ENCODE measurements at places on chromosomes 7 and 10. TPM values are rescaled to one million over a fixed set of nuclear protein-coding genes. Genes with fewer than 3 reads are reported as not detected.
A peak's percentile ranks its signal among the peaks of the same experiment; 100 is the strongest.

DNA sequence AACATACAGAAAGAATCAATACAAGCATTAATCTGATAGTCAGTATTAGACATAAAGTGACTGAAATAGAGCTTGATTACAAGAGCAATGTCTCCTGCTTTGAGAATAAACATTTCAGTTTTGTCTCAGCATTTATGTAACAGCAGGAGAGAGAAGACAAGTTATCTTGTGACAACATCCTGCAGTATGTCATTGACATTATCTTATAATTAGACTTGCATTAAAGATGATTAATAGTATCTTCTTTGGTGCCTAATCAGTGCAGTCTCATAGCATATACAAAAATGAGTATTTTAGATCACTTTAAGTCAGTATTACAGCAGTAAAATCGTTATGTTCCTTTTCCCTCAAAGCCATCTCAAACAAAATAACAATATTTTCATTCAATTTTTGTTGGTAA is 436.1 kb upstream of the ETV1 start:
- no peak for DNase-seq

- DNase-seq: peak; percentile 45
These were observed 185.9 kb downstream of the RAB11FIP2 start for GRCh38 chr10:117860823-117861222.

GRCh38 chr10:124324451-124324850 is 94.3 kb downstream of the OAT start:
- no peak for DNase-seq

- DNase-seq: no peak
These were observed 544.8 kb downstream of the CNTNAP2 start for GRCh38 chr7:146661435-146661834.

DNA sequence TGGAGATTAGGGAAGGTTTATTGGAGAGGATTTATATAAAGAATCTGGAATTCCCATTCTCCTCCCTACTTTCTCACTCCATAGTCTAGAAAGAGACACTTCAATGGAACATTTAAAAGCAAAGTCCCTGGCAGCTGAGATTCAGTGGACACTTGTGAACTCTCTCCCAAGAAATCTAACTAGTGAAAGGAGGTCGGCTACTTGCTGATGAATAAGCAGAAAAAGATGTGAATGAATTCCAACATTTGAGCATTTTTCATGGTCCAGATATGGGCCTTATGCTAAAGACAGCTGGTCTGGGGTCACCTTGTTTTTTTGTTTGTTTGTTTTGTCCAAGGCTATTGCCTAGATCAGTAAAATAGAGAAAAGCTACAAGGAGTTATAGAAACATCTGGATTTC is 141.1 kb upstream of the LRRTM3 start:
- no peak for DNase-seq

DNA sequence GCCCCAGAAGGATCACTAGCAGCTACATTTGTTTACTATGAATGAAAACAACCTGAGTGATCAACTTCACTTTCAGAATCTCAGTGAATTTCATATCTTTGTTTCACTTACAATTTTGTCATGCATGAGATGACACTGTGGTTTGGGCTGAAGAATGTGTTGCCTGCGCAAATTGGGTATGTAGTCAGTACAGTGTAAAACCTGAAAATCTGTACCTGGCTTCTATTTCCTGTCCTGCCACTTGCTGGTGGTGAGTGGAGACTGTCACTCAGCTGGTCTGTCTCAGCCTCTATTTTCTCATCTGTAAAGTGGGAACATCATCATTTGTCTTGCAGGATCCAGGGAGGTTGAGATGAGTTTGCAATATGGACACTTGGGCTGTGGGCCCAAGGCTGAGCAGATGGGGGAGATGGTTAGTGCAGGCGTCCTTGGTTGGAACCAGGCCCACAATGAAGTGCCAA is 118.0 kb downstream of the WDFY4 start:
- no peak for DNase-seq

GRCh38 chr10:13376297-13376696 is 28.2 kb upstream of the SEPHS1 start:
- no peak for DNase-seq

Gene PSMA2
- 214 TPM for total RNA-seq

DNA sequence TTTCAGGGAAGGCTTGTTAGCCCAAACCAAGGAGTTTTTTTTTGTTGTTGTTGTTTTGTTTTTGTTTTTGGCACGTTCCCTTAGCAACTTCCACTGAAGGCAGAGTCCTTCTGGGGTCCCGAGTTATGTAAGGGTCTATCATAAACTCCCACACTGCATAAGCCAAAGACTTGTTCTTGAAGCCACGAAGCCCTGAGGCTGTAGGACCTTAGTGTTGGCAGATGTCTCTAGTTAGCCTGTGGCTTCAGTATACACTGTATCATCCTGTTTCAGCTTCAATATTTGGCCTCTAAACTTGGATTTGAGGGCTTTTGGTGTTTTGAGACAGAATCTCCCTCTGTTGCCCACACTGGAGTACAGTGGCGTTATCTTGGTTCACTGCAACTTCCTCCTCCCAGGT is 13.6 kb downstream of the KPNA7 start:
- no peak for DNase-seq

DNA sequence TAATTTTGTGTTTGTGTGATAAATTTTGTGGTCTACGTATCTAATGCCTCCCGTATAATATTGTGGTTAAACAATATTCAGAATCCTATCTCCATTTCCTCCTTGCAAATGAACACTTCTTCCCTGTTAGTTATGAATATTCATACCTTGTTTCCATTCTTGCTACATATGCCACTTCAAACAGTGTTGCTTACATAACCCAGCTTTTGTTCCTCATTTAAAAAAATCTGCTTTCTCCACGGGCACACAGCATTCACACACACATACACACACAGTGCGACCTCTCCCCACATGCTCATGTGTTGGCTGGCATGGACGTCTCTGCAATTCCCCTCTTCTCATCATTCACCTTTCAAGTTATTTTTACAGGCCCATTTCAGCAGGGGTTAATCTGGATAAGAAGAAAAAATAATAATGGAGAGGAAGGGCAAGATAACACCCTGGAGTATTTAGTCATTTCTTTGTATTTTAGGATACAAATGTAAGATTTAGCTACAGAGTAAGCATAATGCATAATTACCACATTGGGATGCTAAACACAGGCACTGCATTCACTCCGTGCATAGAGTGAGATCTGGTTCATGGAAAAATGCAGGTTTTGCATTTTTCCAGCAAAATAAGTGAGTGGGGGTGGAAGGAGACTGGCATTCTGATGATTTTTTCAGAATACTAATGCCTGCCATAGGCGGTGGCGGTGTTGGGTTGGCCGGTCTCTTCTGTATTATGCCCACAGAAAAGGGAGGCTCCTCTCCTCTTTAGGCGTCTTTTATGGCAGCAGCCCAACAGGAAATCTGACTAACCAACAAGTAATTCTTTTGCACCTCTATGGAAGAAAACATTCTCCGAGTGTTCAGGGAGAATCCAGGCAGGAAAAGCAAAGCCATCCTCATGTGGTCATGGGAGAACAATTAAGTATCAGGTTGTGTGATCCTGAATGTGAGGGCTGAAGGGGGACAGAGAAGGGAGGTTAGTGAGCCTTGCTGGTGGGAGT is 31.7 kb upstream of the ELMO1 start:
- no peak for DNase-seq

DNA sequence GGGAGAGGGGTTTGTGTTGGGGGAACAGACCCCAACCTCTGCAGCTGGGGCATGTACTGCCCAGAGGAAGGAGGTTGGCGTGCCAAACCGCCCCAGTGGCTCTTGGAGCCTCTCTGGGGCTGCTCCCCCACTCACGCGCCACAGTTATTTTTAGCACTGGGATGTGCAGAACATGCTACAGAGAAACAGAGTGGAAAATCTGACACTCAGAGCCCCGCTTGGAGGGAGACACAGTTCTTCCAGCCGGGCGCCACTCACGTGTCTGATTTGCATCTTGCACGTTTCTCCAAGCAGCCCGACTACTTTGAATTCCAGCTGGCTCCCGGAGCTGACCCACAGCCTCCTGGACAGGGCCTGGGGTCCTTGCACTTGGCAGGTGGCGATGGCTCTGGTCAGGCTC is 182.0 kb downstream of the RPS24 start:
- DNase-seq: no peak

Gene HOXA10
- total RNA-seq: not detected

- DNase-seq: no peak
These were observed 25.6 kb downstream of the COL1A2 start for GRCh38 chr7:94420328-94420727.

DNA sequence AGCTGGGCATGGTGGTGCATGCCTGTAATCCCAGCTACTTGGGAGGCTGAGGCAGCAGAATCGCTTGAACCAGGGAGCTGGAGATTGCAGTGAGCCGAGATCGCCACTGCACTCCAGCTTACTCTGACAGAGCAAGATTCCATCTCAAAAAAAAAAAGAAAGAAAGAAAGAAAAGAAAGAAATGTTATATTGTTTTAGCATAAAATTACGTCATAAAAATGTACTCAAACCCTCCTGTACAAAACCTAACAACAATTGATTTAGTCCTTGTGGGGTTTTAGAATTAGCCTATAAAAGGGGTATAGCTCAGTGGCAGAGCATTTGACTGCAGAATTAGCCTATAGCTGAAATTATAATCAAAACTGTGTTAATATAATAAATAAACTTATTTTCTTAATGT is 27.9 kb downstream of the PIK3AP1 start:
- no peak for DNase-seq

Gene WNT8B
- 1.9 TPM for total RNA-seq

GRCh38 chr10:24552346-24553016 is 171.2 kb downstream of the ARHGAP21 start:
- DNase-seq: peak; percentile 98

DNA sequence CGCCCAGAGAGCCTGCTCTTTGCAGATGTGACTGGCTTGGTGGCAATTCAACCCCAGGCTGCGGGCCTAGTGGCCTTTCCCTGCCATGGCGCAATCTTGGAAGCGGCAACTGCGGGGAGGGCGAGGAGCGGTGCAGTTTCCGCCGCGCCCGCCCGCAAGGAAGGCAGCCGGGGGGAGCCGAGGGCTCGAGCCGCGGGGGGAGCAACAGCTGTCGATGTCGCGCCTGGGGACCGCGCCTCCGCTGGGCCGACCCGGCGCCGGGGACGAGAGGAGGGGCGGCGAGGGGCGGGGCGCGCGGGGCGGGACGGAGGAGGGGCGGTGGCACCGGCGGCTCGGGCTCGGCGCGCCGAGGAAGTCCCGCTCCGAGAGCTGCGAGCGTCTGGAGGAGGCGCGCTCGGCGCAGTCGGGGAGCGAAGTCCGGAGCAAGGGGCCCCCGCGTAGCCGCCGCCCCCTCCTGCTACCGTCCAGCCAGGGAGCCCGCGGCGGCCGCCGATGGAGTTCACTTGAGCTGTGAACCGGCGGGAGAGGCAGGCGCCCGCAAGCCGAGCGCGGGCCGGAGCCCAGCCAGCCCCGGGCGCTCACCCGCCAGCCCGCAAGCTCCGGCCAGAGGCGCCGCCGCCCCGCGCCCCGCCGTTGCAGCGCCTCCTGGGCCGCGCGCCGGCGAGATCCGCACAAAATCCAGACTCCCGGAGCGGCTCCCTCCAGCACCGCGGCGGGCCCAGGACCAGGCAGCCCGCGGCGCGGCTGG is 438.1 kb upstream of the GALNT17 start:
- DNase-seq: peak; percentile 80

Gene GIMAP2
- not detected for total RNA-seq

GRCh38 chr10:75410132-75411005 is 8.8 kb upstream of the ZNF503 start:
- DNase-seq: peak; percentile 51

- DNase-seq: no peak
These were observed 45.3 kb downstream of the DOCK1 start for GRCh38 chr10:126950401-126951105.

GRCh38 chr7:5758753-5759335 is 22.6 kb downstream of the RNF216 start:
- no peak for DNase-seq

Gene HABP2
- total RNA-seq: not detected

Gene FAM25G
- total RNA-seq: not detected

DNA sequence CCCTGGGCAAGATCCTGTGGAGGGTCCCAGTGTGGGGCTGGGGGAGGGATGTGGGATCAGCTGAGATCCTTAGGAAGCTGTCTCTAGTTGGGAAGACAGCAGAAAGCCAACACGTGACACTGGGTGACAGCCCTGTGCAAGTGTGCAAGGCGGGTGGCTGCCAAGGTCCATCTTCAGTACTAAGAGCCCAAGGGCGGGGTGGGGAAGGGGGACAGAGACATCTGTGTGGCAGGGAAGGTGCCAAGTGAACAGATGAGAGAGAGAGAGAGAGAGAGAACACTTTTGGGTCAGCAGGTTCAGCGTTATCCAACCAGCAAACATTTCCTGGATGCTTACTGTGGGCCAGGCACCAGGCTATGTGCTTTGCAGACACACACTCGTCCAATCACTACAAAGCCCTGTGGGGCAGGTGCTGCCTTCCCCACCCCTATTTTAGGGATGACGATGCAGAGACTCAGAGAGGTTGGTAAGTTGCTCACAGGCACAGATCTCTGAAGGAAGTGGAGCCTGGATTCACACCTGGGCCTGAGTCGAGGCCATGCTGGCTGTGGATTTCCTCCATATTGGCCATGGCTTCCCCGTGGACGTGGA is 135.7 kb downstream of the GRK5 start:
- DNase-seq: no peak

- DNase-seq: no peak
These were observed 39.6 kb upstream of the KLHL7 start for GRCh38 chr7:23065974-23066373.

DNA sequence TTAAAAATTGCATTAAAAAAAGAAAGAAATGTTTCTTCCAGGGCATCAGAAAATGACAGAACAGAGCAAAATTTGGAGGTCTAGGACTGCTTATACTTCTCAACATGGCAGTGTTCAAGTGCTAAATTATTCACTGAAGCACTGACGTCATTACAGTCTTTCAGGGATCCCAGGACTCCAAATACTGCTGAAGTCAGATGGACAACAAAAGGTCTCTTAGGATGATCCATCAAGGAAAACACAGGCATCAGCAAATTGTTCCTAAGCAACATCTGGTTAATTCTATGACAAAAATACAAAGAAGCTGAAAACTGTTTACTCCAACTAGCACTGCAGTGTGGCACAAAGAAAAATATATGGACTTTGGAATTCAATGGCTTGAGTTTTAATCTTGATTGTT is 52.1 kb downstream of the PDK4 start:
- DNase-seq: no peak

DNA sequence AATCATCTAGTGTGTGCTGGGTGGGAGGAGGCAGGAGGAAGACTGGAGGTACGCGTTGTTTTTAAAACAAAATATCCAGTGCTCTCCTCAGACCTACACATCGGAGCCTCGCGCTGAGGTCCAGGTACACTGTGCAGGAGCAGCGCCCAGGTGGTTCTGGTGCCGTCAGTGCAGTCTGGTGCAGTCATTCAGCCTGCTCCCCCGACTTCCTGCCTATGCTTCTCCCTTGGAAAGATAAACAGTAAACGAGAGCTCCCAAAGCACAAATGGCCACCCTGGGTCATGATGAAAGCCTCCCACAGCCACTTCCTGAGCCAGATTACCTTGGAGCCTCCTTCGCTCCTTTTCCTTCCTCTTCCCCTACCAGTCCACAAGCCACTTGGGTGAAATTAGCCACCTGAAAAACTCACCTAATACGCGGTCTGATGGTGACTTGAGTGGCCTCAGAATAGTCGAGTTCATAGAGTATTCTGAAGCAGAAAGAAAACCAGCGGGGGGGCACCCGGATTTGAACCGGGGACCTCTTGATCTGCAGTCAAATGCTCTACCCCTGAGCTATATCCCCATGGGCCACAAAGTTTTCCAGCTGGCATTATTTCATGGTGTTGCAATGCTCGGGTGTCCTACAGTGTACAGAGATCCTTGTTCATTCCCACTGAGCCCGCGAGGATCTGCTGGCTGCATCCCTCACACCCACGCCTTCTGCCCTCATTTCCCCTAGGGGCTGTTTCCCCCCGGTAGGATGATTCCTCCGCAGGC is 82.5 kb downstream of the ZNF467 start:
- peak; percentile 92 for DNase-seq

Gene CNTNAP2
- 38.2 TPM for total RNA-seq

- no peak for DNase-seq
These were observed 131.0 kb downstream of the SEM1 start for GRCh38 chr7:96578606-96579005.

Measured in GM23338 (cell line).